ENCODE measurements at places on chromosomes 16 and 17.
A peak's percentile ranks its signal among the peaks of the same experiment; 100 is the strongest.

DNA sequence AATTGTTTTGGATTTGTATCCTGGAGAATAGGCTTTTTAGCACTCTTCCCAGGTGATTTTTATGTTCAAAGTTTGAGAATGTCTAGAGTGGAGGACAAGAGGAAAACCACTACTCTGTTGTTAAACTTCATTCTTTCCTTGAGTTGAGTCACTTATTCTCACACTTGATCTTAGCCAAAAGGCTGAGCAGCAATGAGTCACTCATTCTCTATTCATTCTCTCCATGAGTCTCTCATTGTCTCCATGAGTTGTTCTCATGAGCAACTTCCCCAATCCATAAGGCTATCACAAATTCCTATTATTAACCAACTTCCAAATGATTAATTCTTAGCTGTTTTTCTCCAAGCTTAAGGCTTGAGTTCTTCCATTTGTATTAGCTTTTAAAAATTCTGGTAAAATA, 1393.3 kb downstream of the CDH8 start:
- DNase-seq = no peak

GRCh38 chr17:43402567-43402966, 3.8 kb downstream of the ARL4D start:
- no peak for DNase-seq

- DNase-seq = no peak
These were observed 4.5 kb upstream of the CBX8 start for GRCh38 chr17:79801156-79802038.

GRCh38 chr17:71022758-71023157, 853.4 kb downstream of the KCNJ2 start:
- DNase-seq = no peak

DNA sequence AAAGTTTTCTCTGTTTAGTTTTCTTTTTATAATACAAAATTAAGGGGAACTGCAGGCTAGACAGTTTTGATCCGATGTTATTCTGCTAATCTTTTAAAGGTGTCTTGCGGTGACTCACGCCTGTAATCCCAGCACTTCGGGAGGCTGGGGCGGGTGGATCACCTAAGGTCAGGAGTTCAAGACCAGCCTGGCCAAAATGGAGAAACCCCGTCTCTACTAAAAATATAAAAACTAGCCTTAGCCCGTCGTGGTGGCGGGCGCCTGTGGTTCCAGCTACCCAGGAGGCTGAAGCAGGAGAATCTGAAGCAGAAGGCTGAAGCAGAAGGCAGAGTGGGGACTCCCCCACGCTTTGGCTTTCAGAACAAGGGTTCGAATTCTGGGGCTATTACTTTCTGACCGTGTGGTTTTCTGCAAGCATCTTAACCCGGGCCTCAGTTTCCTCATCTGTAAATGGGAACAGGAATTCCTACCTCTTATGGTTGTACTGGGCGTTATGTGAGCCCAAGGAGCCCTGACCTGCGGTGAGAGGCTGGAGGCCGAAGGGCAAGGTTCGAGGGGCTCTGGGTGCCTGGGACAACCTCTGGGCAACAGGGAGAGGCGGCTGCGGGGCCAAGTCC, 1.2 kb upstream of the KATNB1 start:
- DNase-seq = no peak

DNA sequence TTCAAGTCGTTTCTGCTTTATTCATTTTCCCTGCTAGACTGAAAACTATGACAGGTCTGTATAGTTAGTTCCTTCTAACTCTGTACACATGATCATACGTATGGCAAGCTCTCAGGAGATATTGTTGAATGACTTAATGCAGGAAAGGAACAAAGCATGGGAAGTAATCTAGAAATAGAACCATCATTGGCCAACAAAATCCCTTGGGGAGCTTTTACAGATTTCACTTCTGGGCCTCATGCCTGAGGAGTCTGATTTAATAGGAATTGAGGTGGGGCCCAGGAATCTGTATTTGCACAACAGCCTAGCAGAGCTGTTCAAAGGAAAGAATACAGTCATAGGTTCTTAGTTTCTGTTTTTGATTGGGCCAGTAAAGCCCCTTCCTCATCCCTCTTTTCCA, 229.2 kb downstream of the MAP2K6 start:
- no peak for DNase-seq

GRCh38 chr17:32610943-32611342, 124.2 kb downstream of the CDK5R1 start:
- no peak for DNase-seq

DNA sequence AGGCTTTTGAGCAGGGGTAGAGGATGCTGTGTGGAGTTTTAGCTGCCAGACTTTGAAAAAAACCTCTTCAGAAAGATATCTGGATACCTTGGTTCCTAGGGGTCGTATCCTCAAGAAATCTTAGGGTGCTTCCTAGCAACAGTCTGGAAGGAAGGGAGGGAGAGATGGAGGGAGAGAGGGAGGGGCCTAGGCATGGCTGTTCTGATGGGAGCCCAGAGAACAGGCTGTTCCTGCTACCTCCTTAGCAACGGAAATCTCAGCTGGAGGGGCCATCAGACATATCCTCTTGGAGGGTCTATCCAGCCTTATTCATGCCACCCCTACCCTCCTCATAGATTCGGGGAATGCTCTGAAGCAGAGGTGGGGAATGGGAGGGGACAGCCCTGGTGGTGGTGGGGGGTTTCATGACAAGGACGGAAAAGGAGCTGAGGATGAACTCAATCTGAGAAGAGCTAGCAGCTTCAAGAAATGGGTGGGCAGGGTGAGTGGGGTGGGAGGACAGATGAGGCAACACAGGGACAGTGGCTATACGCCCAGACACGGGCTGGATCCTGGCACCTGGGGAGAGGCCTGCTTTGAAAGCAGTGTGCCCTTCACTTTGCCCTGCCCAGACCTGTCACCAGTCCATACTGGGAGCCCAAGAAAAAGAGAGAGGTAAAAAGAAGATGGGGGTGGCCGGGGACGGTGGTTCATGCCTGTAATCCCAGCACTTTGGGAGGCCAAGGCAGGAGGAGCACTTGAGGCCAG, 2.9 kb upstream of the THRA start:
- DNase-seq = no peak

- no peak for DNase-seq
These were observed 146.4 kb upstream of the CIBAR2 start for GRCh38 chr16:85258629-85259028.

DNA sequence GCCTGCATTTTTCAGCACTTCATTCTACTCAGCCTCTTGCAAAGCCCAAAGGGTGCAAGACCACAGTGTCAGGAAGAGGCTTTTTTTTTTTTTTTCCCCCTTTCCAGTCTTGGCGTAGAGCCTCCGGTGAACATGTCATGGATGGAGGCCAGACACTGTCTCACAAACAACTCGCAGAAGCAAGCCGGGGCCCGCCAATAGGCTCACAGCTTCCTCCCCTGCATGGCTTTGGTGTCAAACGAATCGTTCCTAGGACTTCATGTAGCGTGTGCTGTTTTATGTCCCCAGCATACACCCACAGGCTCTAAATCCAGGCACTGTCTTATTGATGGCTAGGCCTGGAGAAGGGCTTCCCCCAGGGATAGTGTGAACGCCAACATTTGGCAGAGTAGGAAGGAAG, 457.7 kb upstream of the MAF start:
- DNase-seq = peak; percentile 72

DNA sequence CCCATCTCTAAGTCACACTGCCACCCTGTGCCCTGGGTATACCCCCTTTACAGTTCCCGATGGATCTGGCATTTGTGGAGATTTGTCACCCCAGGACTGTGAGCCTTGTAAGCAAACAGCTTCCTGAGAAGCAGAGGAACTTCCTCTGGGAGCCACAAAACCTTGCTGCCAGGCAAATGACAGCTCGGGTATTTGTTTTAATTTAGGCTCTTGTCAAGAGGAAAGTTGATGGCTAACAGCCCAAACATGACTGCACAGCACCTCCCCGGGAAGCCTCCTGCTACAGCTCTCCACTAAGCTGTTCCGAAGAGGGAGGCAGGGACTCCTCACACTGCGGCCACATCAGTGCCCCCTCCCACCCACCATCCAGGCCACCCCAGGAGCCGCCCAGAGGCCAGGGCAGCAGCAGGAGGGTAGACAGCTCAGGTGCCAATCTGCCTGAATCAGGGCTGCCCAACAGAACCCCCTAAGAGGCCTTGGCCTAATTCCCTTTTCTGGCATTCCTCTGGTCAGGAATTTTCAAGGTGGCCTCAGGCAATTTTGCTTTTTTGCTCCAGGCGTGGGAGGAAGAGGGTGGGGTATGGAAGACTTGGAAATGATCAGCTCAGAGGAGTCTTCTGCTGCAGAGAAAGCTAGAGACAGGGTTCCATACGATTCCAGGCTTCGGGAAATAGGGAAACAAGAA, 2.6 kb downstream of the ABR start:
- peak; percentile 67 for DNase-seq
